Left renal pelvis (tissue), 4 donors: ENCODE measurements at places on chromosomes 1 and 21.

- peak; percentile 77 for DNase-seq
Measured at GRCh38 chr1:201946224-201946908, at the start of gene LMOD1. TSS of gene LMOD1 (minus strand) at chr1:201946548. CDS start at chr1:201946340, 208 bp downstream.

- DNase-seq, result no peak
Measured at GRCh38 chr1:76225526-76225925, 151.0 kb downstream of the ST6GALNAC3 start.

GRCh38 chr1:234721476-234722269, 111.7 kb upstream of the IRF2BP2 start:
- no peak for DNase-seq

- DNase-seq, result no peak
Measured at GRCh38 chr1:51378871-51379270, 48.5 kb upstream of the TTC39A start.

- no peak for DNase-seq
Measured at GRCh38 chr1:85387781-85388180, 77.2 kb downstream of the DDAH1 start.

DNA sequence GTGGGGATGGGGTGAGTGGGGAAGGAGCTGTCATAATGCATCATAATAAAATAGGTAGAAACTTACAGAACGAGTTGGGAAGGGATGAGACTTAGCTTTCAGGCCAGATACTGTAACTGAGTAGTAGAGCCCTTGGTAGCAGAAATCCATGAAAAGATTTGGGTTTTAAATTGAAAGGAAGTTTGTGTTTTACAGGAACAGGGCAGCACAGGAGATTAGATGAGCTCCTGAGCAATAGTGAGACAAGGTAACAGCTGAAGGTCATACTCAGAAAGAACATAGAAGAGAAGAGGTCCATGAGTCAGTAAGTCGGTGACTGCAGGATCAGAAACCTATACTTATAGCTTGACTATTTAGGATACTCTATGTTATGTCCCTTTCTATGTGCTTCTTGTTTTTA, 7.3 kb downstream of the MAP10 start:
- no peak for DNase-seq

DNA sequence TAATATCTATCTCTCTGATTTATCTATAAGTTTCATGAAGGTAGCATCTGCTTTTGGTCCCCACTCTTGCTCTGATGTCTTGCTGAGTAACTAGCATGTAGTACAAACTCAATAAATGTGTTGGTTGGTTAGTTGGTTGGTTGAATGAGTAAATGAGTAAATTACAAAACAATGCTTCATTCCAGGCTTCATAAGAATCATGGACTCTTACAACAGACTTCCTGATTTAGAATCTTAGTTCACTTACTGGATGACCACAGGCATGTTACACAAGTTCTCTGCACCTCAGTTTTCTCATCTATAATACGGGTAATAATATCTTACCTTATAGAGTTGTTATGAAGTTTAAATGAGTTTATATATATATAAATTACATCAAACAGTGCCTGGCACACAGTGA, 98.6 kb downstream of the ZNF281 start:
- no peak for DNase-seq

DNA sequence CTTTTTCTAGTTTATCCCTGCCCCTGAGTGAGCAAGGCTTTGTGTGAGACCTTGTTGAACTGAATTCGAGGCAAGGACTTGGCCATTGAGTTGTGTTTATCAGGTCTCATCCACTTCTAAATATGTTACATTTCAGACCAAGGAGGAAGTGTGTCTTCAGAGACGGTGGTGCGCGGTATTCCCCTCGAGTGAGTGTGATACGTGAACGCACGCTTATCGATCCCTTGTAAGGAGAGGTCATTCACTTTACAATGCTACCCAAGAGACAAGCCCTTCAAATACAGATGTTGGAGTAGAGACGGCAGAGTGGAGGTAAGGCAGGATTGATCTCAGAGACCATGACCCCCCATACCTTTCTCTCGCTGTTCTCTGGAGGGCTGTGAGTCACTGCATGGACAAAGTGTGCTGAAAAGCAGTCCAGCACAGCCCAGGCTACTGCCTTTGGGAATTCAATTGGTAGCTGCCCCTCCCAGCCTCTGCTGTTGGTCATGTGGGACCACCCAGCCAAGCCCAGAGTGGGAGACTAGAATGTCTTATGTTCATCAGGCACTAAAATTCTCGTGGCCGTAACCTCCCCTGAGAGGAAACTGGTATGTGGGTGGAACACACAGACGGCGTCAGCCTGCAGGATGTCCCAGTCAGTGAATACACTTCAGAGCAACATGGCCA, 16.3 kb upstream of the MTARC1 start:
- DNase-seq, result no peak
